ENCODE measurements at places on chromosomes 12 and 14. TPM values are rescaled to one million over a fixed set of nuclear protein-coding genes. Genes with fewer than 3 reads are reported as not detected.
A peak's percentile ranks its signal among the peaks of the same experiment; 100 is the strongest.

Gene PTCSC3
- total RNA-seq, result not detected

Gene SERPINA9
- total RNA-seq, result not detected

Gene SLCO1C1
- 2.6 TPM for total RNA-seq

Gene GLT8D2
- 0.69 TPM for total RNA-seq

Gene KCNK10
- total RNA-seq, result 0.97 TPM

DNA sequence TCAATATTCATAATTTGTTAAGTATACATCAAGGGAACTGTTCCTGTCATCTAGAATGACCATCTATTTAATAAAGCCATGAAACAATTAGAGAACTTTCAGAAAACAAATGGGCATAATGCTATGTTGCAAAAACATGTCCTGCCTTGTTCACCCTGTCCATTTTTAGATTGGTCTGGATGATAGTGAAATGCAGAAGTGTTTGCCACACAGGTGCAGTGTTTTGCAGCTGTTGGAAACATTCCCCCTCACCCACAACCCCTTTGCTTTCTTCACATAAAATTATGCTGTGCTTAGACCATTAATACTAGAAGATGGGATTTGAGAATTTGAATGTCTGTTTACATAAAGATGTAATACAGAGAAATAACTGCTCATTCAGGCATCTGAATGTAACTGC lies 36.5 kb downstream of the LEMD3 start:
- no peak for DNase-seq

GRCh38 chr12:24856541-24856940 lies 92.4 kb downstream of the BCAT1 start:
- no peak for DNase-seq

GRCh38 chr14:73289729-73290128 lies 52.4 kb downstream of the PAPLN start:
- DNase-seq, result no peak

DNA sequence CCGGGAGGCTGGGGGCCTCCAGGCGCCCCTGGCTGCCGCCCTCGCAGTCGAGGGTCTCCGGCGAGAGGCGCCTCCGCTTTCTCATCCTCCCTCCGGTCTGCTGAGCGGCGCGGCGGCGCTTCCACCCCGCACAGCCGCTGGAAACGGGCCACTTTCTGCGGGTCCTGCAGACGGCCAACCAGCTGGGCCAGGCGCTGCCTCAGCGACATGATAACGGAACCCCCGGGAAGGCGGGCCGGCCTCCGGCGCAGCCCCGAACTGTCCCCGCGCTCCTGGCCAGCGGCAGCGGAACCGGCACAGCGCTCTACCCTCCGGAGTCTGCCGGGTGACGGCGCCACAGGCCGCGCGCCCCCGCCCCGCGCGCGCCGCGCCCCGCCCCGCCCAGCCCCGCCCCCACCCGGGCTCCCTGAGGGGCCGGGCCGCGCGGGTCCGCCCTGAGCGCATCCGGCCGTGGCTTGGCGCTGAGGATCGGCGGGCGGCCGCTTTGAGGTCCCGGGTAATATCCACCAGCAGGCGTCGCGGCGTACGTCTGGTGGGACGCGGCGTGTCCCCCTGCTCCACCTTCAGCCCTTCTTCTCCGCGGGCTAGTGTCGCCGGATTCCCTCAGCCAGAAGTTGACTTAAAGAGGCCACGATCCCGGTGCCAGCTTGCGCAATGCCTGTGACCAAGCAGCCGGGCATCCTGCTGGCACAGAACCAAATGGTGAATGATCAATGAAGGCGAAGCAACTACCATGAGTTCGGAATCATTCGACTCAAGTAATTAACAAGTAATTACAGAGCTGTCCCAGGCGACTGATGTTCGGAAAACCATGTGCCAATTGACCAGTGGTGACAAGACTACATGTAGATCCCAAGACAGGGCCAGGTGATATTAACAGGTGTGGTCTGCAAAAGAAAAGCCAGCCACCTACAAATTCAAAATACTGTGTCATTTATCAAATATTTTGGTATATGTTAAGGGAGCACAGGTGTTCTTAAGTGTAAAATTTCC lies at the start of gene SGPP1:
TSS of gene SGPP1 (minus strand) at position 330 of the 993 bp plus-strand sequence. CDS start at position 209, 121 bp downstream.
- DNase-seq, result peak; percentile 90

DNA sequence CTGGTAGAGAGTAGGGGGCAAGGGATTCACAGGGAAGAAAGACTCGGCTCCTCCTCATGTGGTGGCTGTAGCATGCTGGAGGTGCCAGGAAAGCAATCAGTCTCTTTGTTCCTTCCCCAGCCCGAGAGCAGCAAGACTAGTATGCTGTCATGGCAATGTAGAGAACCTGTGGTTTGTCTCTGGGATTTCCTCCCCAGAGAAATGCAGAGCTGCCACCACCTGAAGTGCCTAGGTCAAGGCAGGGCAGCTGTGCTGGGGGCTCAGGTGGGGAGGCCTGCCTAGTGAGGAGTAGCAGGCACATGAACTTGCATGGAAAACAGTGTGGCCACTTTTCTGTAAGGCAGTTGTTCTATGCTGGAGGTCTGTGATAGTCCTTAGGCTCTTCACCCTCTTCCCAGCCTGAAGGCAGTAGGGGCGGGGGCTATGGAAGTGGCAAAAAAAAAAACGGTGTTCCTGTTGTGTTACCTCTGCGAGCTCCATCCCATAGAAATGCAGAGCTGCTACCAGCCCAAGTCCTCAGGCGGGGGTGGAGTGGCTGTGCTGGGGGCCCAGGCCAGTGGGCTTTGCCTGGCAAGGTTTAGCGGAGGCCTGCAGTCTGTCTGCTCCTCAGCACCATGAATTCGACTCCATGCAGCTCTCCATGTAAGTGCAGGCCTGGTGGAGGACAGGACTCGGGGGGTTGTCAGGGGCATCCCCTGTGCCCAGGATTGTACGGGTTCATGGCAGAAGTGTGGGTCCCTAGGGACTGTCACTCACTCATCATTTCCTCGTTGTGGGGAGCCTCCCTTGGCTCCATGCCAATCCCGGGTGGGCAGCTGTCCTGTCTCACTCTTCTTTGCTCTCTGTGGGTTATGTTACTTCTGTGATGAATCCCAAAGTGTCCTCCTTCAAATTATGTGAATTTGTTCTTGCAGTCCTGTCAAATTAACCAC lies 4.1 kb upstream of the CLEC4D start:
- peak; percentile 64 for DNase-seq

GRCh38 chr12:5204271-5204670 lies 160.6 kb downstream of the KCNA5 start:
- peak; percentile 91 for DNase-seq

DNA sequence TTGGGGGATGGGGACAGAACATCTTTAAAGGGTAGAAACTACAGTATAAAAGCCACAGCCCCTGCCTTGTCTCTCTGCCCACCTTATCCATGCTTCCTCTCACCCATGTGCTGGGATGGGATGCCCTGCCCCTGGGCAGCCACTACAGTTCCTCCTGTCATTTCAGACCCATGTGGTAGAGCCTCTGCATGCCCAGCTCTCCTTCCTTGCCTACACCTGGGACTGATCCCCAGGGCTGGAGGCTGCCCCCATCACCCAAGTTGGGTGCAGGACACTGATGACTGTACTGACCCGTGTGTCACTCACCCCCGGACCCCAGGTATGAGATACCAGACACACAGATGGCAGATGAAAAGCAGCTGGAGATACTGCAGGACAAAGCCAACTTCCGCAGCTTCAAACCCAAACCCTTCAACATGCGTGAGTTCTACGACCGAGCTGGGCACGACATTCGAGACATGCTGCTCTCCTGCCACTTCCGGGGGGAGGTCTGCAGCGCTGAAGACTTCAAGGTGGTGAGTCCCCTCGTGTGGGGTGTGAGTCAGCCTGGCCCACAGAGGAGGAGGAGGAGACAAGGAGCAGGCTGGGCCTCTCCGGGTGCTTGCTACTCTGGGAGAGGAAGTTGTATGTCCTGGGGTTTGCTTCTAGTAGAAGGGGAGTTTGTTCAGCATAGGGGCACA lies 2.2 kb downstream of the ASIC1 start:
- DNase-seq, result no peak

- DNase-seq, result no peak
Observed at GRCh38 chr12:64612843-64613242, 2.5 kb downstream of the RASSF3 start.

GRCh38 chr12:46770501-46771183 lies 55.2 kb downstream of the SLC38A4 start:
- DNase-seq, result no peak

DNA sequence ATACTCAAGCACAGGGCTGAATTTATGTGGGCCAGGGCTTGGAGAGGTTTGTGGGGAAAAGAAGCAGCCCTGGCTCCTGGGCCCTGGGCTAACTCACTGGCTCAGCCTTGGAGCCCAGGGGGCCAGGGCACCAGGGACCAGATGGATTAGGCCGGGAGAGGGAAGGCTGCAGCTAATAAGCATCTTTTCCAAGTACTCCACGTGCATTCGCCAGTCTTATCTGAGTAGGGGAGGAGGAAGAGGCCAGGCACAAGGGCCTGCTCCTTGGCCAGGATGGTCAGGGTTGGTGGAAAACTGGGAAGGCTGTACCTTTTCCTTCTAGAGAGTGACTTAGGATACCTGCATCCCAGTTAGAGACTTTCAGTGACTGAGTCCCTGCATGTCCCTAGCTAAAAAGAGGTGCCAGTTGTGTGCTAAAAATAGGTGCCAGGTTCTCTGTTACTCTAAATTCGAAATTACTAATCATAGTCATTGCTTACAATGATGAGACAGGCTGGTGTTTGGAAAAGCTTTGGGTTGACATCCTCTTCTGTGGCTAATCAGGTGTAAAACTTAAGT lies 1.3 kb downstream of the GLRX5 start:
- peak; percentile 55 for DNase-seq

Measured in endodermal cell (in vitro differentiated cells).